ENCODE measurements at places on chromosomes 2 and 18.
A peak's percentile ranks its signal among the peaks of the same experiment; 100 is the strongest.

DNA sequence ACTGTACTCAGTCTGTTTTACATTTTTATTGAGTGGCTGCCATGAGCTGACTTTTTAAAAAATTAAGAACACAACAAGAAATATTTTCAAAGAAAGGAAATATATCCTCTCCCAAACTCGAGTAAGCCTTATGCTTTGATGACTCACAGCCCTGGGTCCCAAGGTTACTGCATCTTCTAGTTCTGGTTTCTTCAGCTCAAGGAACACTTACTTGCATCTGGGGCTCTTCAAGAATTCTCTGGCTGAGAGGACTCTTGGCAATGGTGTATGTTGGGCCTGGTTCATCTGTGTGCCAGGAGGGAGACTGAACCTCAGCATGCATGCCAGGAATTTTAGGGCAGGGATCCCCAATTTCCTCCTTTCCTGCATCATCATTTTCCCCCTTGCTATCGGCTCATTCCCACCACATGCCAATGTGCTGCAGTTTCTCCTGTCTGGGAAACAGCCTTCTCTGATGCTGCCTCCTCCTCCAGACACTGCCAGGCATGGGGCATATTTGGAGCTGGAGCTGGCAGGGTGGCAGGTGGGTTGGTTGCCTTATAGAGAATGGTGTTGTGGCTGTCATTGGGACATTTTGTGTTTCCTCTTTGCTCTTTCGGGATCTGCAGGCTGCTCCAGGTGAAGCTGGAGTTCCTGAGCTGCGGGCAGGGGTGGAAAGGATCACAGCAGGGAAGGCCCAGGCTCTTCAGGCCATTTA is 192.2 kb upstream of the HS6ST1 start:
- DNase-seq: no peak

- no peak for DNase-seq
Measured at GRCh38 chr2:195414537-195415100, 242.4 kb upstream of the SLC39A10 start.

DNA sequence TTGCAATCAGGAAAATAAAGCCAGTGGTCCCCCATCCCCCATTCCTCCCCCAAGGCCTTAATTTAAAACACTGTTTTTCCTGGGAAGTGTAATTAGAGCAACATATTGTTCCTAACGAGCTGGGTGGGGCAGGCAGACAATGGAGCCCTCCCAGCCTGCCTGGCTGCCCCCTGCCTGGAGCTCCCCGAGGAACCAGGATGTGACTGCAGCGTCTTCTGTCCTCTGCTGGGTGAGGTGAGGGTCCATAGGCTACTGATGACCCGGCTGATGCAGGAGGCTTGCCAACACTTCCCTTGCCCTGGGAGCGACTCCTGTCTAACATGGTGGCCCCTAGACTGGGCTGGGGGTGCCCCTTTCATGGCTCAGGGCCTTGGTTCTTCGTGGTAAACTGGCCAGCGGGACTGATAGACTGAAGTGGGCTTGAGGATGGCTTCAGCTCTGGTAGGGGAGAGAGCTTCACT is 152.4 kb downstream of the DYSF start:
- DNase-seq: no peak

- no peak for DNase-seq
Measured at GRCh38 chr2:12282780-12283695, 433.7 kb upstream of the TRIB2 start.

GRCh38 chr2:27264753-27265535 is 2.1 kb upstream of the SLC30A3 start:
- DNase-seq: peak; percentile 41

GRCh38 chr2:128775914-128776285 is 457.2 kb upstream of the HS6ST1 start:
- DNase-seq: no peak

- no peak for DNase-seq
Measured at GRCh38 chr2:502831-503230, 174.4 kb downstream of the TMEM18 start.

GRCh38 chr2:206805887-206806607 is 40.6 kb downstream of the FASTKD2 start:
- DNase-seq: no peak

DNA sequence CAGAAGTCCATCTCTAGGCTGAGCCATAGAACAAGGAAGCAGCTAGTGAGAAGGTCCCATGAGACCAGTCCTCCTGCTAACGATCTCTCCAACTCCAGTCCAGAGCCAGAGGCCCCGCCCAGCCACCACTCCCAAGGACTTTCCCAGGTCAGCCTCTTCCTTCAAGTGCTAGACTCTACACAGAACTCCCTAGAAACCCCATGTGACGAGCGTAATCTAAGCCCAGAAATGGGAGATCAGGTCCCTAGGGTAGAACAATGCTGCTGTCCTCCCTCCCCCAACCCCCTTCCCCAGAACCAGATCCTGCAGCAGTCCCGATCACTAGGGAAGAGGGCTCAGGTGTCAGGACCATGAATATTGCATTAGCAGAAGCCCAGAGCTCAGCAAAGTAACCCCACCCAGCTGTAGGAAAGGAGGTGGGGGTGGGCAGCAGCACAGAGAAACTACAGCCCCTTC is 6.9 kb downstream of the DCTN1 start:
- DNase-seq: no peak

DNA sequence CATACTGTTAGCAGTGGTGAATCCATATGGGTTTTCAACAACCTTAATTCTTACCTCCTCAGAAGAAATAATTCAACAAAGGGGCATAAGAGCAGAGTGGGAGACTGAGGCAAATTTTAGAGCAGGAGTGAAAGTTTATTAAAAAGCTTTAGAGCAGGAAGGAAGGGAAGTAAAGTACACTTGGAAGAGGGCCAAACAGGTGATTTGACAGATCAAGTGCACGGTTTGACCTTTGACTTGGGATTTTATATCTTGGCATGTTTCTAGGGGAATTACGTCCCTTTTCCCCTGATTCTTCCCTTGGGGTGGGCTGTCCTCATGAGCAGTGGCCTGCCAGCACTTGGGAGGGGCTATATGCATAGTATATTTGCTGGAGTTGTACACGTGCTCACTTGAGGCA is 280.5 kb downstream of the MBD5 start:
- no peak for DNase-seq

DNA sequence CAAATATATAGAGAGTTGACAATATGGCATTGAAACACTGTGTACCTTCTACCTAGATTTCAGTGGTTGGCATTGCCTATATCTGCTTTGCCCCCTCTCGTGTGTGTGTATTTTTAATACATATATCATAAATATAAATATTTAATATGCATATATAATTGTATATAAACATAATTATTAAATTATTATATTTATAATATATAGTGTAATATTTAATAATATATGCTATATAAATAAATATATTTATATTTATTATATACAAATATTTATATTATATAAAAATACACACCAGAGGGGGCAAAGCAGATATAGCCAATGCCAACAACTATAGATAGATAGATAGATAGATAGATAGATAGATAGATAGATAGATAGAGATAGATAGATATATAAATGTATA is 124.1 kb downstream of the KIAA1328 start:
- DNase-seq: no peak

DNA sequence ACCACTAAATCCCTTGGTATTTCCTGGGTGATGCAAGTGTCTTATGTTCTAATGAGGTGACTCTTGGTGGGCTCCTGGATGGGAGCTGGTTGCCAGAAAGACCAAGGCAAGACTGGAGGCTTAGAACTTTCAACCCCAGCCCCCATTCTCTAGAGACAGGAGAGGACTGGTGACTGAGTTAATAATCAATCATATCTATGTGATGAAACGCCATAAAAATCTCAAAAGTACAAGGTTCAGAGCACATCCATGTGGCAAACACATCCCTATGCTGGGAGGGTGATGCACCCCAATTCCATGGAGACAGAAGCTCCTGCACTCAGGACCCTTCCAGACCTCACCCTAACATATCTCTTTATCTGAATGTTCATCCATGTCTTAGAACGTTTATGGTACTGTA is 139.5 kb upstream of the LINC00305 start:
- no peak for DNase-seq

DNA sequence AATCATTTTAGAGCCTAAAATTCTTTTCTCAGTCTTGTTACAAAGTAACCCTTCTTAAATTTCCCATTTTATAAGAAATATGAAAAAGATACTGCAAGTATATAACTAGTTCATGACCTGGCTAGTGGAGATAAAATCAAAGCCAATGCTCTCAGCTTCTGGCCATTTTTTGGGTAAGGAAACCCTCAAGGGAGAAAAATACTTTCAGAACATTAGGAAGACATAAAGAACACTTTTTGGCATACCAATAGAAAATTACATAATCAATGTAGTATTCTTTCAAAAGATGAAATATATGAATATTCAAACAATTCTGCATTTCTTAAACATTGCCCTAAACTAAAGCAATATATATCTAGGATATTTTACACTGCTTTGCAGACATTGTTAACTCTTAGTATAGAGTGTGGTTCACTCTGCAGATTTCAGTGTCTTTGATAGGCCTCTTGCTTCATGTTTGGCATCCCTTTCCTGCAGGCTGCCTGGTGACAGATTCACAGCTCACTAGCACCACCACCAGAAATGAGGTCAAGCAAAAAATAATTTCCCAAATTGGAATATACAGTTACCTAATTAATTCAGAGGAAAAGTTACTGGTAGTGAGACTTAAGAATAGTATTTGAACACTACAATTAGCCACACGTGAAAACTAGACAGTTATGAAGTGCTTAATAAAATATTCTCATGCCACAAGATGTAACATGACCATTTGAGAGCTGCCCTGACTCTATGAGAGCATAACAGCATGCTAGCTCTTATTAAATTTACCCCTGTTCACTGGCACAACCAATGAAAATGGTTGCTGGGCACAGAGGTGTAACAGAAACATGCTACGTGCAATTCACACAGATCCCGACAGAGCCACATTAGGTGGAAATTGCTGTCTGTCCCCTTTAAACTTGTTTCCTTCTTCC is 36.0 kb downstream of the PAIP2B start:
- no peak for DNase-seq

DNA sequence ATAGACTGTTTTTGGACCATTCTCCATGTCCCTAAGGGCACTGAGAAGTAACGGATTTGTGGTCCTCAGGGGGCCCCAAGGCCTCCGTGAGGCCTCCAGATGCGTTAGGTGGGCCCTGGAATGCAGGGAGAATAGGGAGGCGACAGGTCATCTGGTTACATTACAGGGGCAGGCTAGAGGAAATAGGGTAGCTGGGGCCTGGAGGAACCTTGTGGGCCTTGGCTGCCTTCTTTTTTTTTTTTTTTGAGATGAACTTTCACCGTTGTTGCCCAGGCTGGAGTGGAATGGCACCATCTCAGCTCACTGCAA is 28.9 kb downstream of the ZFP36L2 start:
- no peak for DNase-seq

DNA sequence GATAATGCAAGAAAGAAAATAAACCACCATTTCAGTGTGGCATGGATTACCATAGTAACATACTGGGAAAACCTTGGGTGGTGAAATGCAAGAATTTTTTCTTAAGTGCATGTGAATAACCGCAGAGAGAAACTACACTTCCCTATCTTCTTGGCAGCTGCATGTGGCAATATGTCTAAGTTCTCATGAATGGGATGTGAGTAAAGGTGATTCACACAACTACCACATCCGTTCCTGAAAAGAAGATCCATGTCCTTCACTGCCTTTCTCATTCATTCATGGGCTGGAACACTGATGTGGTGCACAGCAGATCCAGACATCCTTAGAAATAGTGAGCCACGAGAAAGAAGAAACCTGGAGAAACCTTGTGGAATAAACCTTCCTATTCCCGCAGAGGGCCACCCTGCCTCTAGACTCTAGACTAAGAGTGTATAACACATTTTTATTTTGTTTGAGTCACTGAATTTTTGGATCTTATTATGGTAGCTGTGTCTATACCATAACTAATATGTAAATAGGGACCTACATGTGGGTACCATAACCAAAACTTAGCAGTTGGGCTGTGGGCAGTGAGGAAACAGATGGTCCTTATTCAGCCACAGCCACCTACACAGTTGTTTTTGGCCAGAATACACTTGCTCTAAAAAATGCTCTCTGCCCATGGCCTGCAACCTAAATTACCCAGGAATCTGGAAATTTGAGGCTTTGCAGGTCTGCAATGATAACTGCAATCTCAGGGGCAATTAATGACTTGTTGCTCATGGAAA is 573.3 kb downstream of the LRP1B start:
- DNase-seq: no peak

GRCh38 chr2:66170744-66171330 is 264.1 kb upstream of the MEIS1 start:
- DNase-seq: no peak

DNA sequence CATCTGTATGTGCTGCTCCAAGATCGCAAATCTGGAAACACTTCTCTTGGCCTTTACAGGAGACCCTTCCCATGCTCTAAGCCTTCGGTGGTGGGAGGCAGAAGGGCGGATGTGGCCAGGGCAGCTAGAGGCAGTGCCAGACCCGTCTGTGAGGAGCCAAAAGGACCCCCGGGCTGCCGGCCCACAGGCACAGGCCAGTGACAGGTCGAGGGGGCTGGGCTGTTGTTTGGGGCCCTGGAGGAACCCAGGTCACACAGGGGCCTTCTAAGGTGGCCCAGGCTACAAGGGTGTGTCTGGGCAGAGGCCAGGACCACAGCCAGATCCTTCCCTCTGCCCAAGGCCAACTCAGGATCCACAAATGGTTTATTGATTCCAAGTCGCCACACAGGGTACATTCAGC is 49.4 kb downstream of the SLC66A2 start:
- DNase-seq: no peak

DNA sequence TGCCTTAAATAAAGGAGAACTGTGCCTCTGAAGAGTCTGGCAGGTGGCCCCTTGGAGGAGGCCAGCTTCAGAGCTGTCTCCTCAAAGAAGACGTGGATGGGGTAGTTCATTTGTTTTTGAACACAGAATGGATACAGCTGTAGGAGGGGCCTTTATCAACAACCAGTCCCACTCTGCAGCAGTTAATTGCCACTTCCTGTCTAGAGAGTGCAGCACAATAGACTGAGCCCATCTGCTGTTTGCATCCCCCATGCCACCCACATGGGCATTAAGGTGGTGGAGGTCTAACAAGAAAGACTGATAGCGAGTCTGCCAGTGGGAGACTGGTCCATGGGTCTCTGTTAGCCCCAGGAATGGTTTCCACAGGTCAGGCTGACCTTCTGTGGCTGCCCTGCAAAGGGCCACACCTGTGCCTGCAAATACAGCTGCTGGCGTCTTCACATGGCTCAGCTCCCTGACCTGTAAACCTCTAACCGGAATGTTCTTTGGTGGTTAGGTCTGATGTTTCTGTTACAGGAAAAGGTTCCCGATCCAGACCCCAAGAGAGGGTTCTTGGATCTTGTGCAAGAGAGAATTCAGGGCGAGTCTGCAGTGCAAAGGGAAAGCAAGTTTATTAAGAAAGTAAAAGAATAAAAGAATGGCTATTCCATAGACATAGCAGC is 153.3 kb upstream of the ITGA6 start:
- no peak for DNase-seq

- DNase-seq: no peak
Measured at GRCh38 chr2:175984846-175985245, 17.2 kb downstream of the LNPK start.

- no peak for DNase-seq
Measured at GRCh38 chr18:72411261-72411660, 132.9 kb downstream of the CBLN2 start.

DNA sequence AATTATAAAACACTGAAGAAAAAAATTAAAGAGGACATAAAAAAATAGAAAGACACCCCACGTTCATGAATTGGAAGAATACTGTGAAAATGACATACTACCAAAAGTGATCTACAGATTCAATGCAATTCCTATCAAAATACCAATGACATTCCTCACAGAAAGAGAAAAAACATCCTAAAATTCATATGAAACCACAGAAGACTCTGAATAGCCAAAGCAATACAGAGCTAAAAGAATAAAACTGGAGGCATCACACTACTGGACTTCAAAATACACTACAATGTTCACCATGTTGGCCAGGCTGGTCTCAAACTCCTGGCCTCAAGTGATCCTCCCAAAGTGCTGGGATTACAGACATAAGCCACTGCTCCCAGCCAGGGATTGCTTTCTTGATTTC is 56.3 kb downstream of the TLK1 start:
- no peak for DNase-seq

Data from activated effector memory CD4-positive, alpha-beta T cell treated with Interleukin-2 at 50 U/mL for 16 hours (primary cell).